ENCODE measurements at places on chromosomes 11 and 22.

GRCh38 chr11:48079596-48079995 is 99.2 kb downstream of the PTPRJ start:
- DNase-seq, result no peak

DNA sequence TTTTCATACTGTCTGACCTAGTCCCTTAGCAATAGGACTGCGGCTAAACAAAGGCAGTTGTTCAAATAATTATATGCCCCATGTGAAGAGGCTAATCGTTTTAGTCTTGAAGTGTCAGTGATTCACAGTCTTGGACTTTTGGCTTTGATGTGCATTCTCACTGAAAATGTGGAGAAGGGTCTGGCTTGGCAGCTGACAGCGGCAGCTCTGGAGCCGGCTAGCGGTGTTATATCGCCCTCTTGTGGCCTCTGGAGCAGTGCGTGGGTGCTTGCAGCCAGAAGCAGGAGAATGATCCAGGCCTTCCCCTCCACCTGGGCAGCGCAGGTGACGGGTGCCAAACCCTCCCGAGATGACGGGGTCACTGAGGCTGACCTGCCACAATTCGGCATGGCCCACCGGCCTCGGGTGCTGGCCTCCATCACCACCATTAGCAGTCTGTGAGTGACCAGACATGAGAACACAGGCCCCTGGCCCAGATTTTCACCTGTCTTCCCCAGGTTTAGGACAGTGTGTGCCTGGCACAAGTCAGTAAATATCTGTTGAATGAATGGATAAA is 90.3 kb upstream of the PITPNB start:
- DNase-seq, result peak; percentile 59

DNA sequence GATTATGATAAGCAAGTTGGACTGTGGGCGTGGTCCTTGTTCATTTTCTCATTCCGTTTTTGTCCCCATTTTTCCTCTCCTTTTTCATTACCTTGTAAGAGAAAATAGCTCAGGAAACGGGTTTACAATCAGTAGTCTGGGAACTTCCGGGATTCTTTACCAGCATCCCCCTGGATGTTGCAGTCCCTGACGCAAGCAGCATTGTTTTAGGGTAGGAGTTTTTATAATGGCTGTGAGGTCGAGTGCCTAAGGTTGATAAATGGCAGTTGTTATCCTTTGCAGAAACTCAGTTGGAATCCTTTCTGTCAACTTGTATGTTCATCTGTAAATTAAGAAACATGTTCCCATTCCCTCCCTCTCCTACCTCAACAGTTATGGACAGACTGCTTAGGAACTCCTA is 68.3 kb downstream of the ARHGEF12 start:
- DNase-seq, result no peak

- no peak for DNase-seq
These were observed 785 bp downstream of the WT1 start for GRCh38 chr11:32434356-32435151.

DNA sequence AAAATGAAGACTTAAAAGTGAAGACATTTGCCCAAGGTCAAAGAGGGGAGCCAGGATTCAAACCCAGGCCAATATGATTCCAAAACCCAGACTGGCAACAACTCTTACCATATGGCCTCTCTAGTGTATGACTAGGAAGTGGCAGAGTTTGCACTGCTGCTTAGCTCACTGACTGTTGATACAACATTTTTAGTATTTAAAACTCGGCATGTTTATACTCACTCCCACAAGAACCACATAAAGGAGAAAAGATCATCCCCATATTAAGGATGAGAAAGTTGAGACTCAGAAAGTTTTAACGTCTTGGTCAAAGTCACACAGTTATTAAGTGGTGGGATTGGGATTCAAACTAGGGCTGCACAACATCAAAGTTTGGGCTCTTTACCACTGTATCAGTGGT is 81.7 kb downstream of the CCDC34 start:
- DNase-seq, result no peak

DNA sequence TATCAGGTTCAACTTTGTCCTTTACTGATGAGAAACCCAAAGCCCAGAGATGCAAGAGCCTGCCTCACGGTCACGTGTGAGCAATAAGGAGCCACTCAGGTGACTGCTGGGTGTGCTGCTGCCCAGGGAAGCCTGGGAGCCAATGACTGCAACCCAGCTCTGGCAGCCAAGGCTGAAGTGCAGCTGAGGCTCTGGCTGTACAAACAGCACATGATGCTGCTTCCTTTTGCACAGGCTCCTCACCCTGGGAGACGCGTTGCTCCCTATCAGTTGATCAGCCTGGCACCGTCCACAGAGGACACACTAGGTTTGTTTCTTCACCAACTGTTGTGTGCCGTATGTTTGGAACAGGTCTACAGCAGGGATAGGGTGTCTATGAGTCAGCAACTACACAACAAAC is 168.7 kb downstream of the EFCAB6 start:
- no peak for DNase-seq

- DNase-seq, result no peak
These were observed 1011.4 kb upstream of the CCDC90B start for GRCh38 chr11:84297570-84297969.

GRCh38 chr22:38802671-38803121 is 8.8 kb upstream of the DNAL4 start:
- DNase-seq, result no peak

- no peak for DNase-seq
These were observed 263.0 kb downstream of the OPCML start for GRCh38 chr11:133269267-133269666.

- no peak for DNase-seq
These were observed 60.4 kb downstream of the LARGE2 start for GRCh38 chr11:45982656-45983470.

- DNase-seq, result no peak
These were observed 26.8 kb downstream of the DIXDC1 start for GRCh38 chr11:111963931-111964340.

DNA sequence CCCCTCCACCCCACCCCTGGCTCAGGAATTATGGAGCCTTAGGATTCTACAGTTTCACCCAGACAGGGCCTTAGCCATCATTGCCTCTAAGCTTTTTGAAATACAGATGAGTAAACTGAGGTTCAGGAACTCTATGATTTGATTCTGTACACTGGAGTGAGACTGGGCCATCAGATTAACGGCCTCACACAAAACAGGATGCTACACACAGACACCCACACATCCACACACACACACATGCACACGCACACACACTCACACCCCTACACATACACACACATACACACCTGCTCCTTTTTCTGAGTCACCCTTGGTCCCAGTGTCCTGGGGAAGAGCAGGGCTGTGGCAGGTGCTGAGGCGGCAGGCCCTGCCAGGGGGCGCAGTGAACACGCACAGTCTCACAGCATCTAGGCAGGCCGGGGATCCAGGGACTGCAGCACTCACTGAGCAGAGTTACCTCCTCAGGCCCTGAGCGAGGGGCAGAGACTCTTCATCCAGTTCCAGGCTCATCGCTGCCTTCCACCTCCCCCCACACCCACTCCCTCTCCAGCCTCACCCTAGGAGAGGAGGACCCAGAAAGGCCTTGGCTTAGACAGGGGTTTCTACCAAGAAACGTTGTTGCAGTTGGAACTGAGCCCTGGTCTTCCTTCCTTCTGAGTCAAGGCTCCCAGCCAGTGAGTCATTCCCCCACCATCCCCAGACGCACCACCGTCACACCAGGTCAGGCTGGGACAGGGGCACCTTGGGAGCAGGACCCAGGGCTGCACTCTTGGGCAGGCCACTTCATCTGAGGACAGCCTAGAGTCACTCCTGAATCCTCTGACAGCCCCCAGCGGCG is 89.8 kb upstream of the PARVA start:
- no peak for DNase-seq

DNA sequence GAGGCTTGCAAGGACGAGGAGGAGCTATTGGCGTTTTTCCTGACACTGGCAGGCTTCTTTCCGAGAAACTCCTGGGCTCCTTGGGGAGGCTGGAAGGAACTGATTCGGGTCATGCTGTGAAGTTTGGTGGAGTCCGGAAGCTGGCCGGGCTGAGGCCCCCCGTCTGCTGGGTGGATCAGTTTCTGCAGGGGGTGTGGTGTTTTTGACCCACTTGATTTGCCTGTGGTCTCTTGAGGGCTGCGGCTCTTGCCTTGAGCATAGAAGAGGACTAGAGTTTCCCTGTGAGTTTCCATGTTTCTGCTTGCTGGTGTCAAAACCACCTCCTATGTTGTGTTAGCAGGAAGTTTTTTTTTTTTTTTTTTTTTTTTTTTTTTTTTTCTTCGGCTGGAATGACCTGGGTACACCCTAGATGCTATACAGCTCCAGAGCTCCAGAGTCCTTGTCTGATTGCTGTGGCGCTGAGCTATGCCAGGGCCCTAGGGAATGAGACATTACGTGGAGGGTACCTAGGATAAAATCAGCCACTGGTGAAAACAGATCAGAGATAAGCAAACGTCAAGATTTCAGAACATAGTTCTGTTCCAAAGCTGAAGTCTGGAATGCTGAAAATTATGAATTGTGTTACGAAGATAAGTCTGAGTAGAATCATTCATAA is 728 bp downstream of the TBC1D22A start:
- DNase-seq, result peak; percentile 34

DNA sequence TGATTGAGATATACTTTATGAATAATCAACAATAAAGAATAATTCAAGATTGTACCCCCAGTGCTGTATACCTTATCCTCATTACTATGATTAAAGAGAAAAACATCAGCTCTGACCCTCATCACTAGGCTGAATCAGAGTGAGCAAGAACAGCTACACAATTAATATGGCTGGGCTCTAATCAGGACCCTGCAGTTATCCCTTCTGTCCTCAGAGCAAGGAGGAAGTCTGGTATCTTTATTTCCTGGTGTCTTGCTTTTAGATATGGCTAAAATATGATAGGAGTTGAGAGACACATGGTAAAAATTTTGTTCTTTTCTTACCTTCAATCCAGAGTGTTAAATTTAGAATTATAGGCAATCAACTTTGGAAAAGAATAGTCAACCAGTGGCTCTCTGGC is 28.6 kb upstream of the GAB2 start:
- no peak for DNase-seq
